ENCODE measurements at places on chromosomes 12 and 14.

DNA sequence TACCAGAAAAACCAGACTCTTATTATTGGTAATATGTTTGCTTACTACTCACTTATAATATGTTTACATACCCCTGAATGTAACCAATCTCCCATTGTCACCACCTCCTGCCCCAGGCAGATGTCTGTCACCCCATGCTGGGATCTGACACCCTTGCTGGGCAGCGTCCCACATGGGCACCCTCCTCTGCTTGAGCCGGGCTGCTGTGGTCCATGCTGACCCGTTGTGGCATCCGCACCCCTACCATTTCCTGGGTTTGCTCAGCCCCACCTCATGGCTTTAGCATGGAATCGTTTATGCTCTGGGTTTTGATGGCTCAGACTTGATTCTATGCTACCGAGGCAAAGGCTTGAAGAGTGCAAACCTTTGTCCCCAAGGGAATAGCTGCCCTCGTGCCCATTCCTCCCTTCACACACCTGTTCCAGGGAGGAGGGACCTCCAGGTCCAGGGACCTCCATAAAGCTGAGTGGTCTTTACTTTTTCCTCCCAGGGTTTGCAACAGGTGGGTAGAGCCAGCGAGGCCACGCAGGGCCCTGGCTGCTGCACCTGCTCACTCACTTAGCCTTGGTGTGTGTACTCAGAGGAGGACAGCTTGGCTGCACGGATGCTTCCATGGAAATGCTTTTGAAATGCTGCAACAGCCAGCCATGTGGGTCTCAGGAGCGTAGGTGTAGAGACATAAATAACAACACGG is 68.7 kb downstream of the PRMT8 start:
- no peak for DNase-seq

- peak; percentile 76 for DNase-seq
Measured at GRCh38 chr14:105294142-105294597, 6.6 kb downstream of the BRF1 start.

DNA sequence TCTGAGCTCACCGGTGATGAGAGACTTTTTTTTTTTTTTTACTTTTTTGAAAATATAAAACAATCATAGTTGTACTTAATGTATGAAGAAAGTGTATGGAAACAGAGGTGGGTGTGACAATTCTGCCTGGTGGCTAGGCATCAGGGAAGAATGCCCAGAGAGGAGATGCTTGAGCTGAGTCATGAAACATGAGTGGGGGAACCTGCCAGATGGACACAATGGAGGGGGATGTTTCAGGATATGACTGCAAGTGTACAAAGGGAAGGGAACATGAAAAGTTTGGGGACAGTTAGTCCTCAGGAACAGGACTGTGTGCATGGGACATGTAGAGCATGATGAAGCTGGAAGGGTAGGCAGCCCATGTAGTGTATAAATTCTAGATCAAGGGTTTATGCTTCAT is 274.2 kb upstream of the E2F7 start:
- no peak for DNase-seq

DNA sequence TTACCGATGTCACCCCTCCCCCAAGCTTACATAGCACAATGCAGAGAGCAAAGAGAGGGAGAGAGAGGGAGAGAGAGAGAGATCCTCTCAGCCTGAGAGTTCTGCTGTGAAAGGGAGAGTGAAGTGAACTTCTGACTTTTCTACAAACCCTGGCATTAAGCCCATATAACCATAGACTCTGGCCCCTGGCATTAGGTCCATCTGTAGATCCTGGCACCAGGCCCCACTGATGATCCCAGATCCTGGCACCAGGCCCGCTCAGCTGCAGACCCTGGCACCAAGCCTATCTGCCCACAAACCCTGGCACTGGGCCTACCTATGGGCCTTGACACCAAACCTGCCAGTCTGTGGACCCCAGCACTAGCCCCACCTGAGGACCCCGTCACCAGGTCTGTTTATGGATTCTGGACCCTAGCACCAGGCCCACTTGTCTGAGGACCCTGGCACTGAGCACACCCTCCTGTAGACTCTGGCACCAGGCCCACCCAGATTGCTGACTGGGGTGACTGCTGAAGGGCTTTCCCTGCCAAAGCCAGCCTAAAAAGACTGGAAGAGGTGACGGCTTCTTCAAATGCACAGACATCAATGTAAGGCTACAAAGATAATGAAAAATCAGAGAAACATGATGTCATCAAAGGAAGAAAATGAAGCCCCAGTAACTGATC is 14.5 kb upstream of the KRT83 start:
- DNase-seq = no peak

- no peak for DNase-seq
Measured at GRCh38 chr12:93460902-93461301, 6.4 kb upstream of the MRPL42 start.

GRCh38 chr12:93419388-93420034 is 22.2 kb downstream of the UBE2N start:
- peak; percentile 52 for DNase-seq

- no peak for DNase-seq
Measured at GRCh38 chr14:29668201-29668600, 259.4 kb downstream of the PRKD1 start.

GRCh38 chr14:96255501-96256366 is at the start of gene BDKRB1:
BDKRB1 (plus strand) TSS chr14:96256210; CDS start chr14:96263683, 7,473 bp downstream.
- no peak for DNase-seq

DNA sequence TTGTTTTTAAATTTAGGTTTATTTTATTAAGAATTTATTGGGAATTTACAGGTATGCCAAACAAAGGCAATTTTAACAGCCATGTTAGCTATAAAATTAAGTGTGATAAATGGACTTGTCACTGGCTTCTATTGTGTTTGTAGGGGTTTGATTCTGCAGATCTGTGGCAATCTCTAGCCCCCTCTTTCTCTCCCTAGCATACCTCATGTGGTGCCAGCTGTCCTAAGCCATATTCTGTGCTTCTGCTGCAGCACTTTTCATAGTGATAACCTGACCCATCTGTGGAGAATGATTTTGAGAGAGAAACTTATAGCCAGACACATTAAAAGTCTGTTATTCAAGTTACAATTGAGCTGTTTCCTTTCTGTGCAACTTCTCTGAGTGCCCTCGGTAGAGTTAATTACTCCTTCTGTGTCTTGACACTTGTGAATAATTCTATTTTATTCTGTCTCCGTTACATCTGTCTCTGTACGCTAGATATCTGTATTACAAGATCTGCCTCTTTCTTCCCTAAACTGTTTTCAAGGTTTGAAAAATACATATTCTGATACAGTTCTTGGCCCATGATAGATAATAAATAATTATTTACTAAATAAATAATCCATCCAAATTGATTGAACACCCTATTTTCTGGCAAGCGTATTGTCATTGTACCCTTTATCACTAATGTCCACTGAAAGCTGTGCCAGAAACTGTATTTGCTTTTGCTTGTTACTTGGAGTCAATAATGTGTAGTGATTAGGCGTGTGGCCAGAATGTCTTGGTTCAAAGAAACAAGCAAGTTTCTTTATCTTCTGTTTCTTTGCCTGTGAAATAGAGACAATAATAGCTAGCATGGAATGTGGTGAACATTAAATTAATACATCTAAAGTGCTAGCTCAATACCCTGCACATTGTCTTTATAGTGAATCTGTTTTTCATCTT is 40.0 kb downstream of the FRS2 start:
- DNase-seq = no peak

DNA sequence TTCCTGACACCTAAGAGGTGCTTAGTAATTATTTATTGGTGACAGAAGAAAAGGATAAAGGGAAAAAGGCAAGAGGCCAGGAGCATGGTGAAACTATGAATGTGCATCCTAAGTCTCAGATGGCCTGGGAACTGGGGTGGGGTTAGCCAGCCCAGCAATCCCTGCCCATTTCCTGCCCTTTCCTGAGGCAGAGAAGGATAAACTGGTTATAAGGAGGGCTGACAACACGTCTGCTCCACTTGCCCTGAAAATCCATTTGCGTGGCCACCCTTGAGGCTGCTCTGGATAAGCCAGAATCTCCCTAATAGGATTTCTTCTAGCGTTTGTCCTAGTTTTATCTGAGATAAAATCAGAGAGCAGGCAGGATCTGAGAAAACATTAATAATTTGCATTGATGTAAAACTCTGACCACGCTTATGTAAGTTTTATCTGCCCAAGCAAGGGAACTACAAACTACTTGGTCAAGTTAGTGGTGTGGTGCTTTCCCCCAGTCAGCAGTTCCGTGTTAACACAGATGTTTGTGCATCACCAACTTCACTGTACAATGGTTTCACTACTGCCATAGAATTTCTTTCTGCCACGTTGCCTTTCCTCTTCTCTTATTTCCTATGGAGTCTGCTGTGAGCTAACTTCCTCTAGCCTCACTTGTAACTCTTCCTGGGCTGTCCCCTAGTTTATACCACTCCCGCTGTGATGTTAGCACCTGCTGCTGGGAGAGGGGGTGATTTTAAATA is 392.7 kb downstream of the RPS29 start:
- DNase-seq = no peak

DNA sequence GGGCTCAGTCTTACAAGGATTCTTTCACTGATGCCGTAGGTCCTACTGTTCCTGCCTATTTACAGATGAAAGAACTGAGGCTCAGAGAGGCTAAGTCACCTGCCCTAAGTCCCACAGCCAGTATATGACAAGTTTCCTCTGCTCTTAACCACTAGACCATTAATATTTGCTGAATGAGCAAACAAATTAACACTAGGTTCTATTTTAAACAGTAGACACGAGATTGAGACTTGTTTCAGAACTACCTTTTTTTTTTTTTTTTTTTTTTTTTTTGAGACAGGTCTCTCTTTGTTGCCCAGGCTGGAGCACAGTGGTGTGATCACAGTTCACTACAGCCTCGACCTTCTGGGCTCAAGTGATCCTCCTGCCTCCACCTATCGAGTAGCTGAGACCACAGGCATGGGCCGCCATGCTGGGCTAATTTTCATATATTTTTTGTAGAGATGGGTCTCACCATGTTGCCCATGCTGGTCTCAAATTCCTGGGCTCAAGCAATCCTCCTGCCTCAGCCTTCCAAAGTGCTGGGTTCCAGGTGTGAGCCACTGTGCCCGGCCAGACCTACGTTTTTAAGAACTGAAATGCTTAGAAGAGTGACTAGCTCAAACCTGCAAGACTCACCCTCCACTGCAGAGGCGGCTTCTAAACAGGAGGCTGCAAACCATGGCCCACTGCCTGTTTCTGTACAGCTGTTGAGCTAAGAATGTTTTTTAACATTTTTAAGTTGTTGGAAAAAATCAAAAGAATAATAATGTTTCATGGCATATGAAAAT is 12.9 kb downstream of the SYNE3 start:
- no peak for DNase-seq

DNA sequence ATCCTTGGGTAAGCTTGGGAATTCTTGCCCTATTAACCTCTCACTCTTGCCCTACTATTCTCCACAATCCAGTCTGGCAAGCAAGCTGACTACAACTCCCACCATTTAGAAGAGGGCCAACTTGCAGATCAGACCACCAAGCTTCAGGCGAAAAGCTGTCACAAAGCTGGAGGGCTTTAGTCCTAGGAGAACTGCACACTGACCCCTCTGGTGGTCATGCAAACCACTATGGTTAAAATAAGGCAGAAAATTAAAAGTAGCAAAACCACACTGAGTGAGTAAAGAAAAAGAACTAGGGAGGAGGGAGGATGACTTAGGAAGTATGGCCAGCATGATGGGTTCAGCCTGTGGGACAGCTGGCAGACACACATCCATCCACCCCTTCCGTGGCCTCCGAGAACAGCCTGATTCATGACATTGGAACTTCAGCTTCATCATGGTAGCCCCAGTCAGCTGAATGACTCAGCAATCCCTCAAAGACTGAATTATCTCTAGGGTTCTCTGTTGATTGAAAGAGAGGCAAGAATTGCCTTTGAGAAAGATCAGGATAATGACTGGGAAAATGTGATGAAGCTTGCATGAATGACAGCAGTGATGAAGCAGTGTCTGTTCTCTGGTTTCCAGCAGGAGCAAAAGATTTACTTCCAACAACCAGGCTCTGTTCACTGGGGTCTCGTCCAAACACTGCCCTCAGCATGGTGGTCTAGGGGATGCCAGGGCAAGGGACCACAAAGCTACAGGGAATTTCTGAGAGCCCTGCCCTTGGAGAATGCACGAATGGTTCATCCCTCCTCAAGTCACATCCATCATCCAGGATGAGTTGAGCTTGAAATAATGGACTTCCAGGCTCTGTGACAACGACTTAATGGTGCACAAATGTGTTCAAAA is 24.4 kb downstream of the PITPNM2 start:
- no peak for DNase-seq

- peak; percentile 20 for DNase-seq
Measured at GRCh38 chr14:34098045-34098984, 147.4 kb upstream of the EGLN3 start.

GRCh38 chr14:103943673-103944072 is 1.3 kb upstream of the RD3L start:
- no peak for DNase-seq

DNA sequence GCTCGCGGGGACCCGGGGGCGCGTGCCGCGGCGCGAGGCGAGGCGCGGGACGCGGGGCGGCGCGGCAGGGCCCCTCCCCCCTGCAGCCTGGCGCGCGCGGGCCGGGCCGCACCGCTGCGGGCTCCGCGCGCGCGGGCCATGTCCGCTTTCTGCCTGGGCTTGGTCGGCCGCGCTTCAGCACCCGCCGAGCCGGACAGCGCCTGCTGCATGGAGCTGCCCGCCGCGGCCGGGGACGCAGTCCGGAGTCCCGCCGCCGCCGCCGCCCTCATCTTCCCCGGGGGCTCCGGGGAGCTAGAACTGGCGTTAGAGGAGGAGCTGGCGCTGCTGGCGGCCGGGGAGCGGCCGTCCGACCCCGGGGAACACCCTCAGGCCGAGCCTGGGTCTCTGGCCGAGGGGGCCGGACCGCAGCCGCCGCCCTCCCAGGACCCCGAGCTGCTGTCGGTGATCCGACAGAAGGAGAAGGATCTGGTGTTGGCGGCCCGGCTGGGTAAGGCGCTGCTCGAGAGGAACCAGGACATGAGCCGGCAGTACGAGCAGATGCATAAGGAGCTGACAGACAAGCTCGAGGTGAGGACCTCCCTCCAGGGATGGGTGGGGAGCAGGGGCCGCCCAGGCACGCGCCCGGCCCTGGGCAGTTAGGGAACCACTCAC is 820 bp downstream of the BICDL1 start:
- DNase-seq = peak; percentile 63

GRCh38 chr14:89226801-89227495 is 190.1 kb downstream of the FOXN3 start:
- DNase-seq = no peak

- no peak for DNase-seq
Measured at GRCh38 chr14:91770185-91770584, 38.3 kb upstream of the CATSPERB start.

GRCh38 chr12:11542599-11542998 is 106.9 kb upstream of the ETV6 start:
- no peak for DNase-seq

- no peak for DNase-seq
Measured at GRCh38 chr14:39868251-39868650, 436.0 kb upstream of the FBXO33 start.

- no peak for DNase-seq
Measured at GRCh38 chr12:13114251-13115052, 11.0 kb upstream of the GSG1 start.

GRCh38 chr12:52832451-52832850 is 1.7 kb downstream of the KRT79 start:
- DNase-seq = no peak

GRCh38 chr14:64706119-64706592 is 1.9 kb downstream of the PLEKHG3 start:
- no peak for DNase-seq

- no peak for DNase-seq
Measured at GRCh38 chr12:101609198-101609597, 14.4 kb downstream of the MYBPC1 start.

Data from activated CD4-positive, alpha-beta T cell treated with anti-CD3 and anti-CD28 coated beads, Interleukin-2, Interleukin-4, amounts not matched to agents 100 ng/mL and 50 ng/mL, durations not matched to agents 16 hours and 8 hours (primary cell).